Activated naive CD4-positive, alpha-beta T cell (primary cell): ENCODE measurements at places on chromosomes 1 and 21.
A peak's percentile ranks its signal among the peaks of the same experiment; 100 is the strongest.

GRCh38 chr1:226529891-226530290 is 18.7 kb upstream of the STUM start:
- no peak for DNase-seq

DNA sequence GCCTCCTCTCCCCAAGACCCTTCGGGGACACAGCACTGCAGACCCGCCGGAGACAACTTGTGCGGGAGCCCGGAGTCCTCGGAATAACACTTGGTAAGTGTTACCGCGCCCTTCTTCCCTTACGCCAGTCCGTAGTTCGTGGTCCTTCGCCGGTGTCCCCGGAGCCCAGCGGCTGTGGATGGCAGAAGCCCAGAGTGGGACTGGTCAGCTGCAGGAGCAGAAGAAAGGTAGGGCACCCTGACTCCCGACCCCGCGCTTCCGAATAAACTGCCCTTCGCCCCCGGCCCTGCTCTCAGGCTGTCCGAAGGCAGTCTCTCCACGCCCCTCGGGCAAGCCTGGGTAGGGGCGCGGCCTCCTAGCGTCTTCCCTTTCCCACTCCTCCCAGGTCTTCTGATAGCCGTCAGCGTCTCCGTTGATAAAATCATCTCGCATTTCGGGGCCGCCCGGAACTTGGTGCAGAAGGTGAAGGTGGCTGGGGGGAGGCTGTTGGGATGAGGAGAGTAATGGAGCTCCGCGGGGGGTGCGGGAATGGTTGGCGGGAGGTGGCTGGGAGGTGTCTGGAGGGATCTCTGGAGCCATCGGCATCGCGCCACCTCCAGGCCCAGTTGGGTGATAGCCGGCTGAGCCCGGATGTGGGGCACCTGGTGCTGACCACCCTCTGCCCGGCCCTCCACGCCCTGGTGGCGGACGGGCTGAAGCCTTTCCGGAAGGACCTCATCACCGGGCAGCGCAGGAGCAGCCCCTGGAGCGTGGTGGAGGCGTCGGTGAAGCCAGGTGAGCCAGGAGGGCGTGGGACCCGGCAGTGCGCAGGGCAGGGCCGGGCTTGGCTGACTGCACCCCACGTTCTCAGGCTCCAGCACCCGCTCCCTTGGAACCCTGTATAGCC is 4.3 kb downstream of the RUSC1 start:
- DNase-seq, result no peak

GRCh38 chr1:50720457-50721053 is 239.5 kb downstream of the FAF1 start:
- no peak for DNase-seq

- peak; percentile 78 for DNase-seq
Measured at GRCh38 chr1:84781946-84782771, 91.9 kb upstream of the SSX2IP start.

GRCh38 chr1:186629341-186629740 is 50.9 kb downstream of the PTGS2 start:
- no peak for DNase-seq
